KG1 (cell line): ENCODE measurements at places on chromosomes 3 and 15.

GRCh38 chr3:149662240-149662887 lies 4.5 kb upstream of the WWTR1 start:
- no peak for DNase-seq

DNA sequence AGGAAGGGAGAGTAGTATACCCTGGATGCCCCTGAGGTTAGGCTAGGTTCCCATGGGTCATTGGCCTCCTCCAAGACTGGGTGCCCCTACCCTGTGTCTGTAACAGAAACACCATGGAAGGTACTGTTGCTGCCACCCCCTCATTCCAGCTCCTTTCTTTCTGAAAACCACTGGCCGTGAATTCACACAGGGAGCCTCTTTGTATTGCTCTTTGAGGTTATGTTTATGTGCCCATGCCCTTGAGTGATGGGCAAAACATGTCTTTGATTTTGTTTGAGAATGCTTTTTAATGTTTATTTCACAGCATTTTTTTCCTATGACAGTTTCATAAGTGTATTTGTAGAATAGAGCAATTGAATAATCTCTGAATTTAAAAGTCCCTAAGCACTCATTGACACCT lies 79.7 kb downstream of the RARB start:
- no peak for DNase-seq

DNA sequence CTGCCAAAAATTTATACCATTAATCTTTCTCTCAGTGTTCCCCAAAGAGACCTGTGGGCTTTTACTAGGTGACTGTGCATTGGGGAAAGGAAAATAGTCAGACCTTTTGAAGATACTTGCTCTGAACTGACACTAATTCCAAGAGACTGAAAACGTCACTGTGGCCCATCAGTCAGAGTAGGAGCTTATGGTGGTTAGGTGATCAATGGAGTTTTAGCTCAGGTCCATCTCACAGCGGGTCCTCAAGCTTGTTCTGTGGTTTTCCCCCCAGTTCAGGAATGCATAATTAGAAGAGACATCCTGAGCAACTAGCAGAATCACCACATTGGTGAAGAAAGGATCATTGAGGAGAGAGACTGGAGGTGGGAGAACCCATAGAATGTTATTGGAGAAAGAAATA lies 134.7 kb downstream of the SV2B start:
- DNase-seq, result no peak

DNA sequence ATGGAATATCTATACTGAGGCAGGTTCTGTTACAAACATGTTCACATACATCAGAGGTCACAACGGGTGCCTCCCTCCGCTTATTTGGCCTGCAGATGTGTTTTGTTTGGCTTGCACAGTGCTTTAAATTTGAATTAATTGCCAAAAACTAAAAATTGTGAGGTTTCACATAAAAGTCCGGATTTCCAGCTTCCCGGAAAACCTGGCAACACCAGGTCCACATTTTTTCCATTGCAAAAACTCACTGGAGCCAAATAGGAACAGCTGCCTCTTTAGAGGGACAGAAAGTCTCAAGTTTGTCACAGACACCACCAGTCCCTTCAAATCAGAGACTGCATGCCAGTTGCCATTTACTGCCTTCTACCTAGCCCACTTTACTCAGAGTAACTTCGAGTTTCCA lies 205.9 kb upstream of the MDFIC2 start:
- no peak for DNase-seq

DNA sequence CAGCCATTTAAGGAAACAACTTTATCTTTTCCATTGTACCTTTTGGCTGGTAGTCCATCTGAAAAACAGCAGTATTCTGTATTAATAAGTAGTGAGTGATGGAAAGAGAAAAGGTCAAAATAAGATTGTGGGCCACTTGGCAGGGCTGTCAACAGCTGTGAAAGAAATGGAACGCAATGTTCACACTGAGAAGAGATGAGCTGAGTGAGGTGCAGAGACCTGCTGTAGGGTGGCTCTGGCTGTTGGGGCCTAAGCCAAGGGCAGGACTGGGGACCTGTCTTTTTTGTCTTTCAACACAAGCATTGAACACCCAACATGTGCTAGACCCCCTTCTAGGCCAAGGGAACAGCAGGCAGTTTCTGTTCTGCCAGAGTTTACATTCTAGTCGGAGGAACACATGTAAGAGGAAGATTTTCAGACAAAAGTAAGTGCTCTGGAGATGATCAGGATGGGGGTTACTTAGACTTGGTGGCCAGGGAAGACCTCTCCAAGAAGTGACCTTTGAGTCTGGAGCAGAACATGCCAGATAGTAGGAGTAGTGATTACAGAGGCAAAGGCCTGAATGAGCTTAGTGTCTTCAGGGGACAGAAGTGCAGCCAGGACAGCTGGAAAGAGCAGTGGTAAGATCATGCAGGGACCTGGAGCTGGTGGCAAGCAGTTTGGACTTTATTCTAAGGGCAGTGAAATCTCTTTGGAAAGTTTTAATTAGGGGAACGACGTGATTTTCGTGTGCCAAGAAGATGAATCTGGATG lies 29.6 kb downstream of the TSEN2 start:
- no peak for DNase-seq

DNA sequence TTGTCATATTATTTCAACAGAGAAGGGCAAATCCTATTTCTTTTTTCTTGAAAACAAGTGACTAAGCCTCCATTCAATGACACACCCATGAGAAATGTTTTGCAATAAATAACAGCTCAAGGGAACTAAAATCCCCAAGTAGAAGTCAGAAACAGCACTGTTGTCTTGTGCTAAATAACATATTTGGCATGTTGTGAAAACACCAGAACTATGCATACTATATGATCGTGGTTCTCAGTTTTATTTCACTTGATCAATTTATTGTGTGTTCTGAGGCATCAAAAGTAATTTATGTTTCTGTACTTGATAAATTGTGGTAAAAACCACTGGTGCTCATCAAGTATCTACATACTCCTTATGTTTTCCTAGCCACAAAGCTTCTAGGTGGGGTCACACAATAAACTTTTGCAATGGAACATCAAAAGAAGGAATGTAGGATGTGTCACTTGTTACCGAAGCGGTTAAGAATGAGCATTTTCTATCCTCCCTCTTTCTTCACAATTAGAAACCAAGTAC lies 691.7 kb upstream of the CBLB start:
- no peak for DNase-seq
